ENCODE measurements at places on chromosomes 3 and 15.

DNA sequence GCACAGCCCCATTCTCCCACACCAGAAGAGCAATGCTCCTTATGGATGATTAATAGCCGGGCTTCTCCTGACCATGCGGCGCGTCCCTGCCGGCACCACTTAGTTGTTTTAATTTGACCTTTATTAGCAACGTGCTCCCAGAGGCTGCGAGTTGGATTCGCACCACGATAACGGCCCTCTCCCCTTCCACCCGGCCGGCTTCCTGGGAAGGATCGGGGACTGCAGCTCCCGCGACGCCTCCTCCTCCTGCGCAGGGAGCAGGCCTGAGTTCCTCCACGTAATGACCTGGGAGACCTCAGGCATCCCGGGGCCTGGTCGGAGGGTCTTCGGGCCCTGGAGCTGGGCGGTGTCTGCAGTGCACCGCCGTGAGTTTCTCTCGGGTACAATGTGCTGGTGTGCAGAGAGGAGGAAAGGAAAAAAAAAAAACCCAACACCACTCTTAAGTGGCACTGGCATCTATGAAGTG lies 243.3 kb upstream of the TOPAZ1 start:
- no peak for DNase-seq

DNA sequence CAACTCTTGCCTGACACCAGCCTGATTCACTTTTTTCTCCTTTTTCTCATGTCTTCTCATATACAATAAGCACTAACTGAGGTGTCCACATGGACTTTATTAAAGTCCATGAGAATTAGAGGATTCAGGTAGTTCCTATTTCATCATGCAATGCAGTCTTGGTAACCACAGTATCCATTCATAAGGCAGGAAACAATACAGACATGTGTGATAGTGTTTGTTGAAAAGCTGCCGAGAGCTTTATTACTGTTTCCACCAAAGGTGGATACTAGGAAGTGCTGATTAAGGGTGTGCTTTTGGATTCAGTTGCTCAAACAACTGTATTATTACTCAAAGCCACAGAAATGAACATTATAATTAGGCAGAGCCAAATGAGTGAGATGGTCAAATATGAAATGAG lies 5.3 kb downstream of the CASR start:
- DNase-seq = no peak

DNA sequence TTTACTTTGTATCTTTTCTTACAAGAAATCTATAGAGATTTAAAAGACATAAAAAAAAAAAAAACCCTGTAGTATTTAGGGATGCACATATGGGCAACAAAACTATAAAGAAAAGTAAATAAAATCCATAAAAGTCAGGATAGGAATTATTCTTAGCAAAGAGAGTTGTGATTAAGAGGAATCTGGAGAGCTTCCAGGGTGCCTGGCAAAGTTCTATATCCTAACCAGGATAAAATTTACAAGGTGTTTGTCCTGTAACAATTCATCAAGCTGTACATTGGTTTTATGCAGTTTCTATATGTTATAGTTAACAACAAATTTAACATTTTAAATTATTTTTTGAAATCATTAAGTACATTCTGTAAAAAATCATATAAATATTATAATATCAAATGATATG lies 7.9 kb downstream of the SECISBP2L start:
- peak; percentile 43 for DNase-seq

GRCh38 chr3:123159926-123160635 lies 41.7 kb upstream of the SEC22A start:
- DNase-seq = peak; percentile 25

DNA sequence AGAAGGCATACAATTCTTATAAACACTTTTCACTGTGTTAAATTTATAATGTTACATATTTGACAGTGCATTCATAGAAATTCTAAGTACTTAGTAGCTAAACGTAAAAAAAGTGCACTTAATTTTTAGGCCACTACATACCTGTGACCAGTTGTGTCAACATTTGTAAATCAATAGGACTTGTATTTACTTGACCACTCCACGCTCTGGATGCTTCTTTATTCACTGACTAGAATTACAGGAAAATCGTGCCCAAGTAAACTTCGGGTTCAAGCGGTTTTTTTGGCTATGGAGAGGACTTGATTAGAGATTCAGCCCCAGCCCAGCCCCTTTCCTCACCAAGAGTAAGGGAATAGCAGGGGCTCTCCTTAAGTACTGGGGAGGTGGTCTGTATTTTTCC lies 21.8 kb downstream of the WDR53 start:
- DNase-seq = no peak

- DNase-seq = peak; percentile 11
Measured at GRCh38 chr3:31448035-31448881, 84.5 kb upstream of the STT3B start.

DNA sequence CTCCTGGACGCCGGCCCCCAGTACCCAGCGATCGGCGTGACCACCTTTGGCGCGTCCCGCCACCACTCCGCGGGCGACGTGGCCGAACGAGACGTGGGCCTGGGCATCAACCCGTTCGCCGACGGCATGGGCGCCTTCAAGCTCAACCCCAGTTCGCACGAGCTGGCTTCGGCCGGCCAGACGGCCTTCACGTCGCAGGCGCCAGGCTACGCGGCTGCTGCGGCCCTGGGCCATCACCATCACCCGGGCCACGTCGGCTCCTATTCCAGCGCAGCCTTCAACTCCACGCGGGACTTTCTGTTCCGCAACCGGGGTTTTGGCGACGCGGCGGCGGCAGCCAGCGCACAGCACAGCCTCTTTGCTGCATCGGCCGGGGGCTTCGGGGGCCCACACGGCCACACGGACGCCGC lies 956 bp downstream of the ZIC1 start:
- DNase-seq = no peak

DNA sequence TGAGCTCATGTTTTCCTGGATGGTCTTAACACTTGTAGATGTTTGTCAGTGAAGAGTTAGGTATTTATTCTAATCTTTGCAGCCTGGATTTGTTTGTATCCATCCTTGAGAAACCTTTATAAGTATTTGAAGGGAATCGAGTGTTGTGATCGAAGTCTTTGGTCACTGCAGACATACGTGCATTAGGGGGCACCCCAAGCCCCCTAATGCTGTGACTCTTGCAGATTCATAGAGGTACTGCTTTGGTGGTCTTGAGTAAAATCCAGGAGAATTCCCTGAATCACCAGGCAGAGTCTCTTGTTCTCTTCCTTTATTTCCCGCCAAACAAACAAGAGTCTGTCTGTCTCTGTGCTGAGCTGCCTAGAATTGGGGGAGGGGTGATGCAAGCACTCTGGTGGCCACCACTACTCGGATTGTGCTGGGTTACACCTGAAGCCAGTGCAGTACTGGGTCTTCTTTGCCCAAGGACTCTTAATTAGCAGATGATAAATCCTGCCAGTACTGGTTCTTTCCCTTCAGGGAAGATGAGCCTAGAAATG lies 170.5 kb upstream of the POU1F1 start:
- no peak for DNase-seq

GRCh38 chr3:62672988-62673313 lies 202.3 kb downstream of the CADPS start:
- DNase-seq = no peak

DNA sequence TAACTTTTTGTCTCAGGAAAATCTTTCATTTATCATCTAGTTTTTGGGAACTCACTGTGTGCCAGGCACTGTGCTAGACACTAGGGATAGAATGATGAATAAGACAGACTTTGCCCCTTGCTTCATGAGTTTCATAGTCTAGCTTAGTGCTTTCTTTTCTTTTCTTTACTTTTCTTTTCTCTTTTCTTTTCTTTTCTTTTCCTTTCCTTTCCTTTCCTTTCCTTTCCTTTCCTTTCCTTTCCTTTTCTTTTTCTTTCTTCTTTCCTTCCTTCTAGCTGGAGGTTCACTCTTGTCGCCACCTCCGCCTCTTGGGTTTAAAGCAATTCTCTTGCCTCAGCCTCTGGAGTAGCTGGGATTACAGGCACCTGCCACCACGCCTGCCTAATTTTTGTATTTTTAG lies 172.9 kb downstream of the EDEM1 start:
- DNase-seq = no peak

DNA sequence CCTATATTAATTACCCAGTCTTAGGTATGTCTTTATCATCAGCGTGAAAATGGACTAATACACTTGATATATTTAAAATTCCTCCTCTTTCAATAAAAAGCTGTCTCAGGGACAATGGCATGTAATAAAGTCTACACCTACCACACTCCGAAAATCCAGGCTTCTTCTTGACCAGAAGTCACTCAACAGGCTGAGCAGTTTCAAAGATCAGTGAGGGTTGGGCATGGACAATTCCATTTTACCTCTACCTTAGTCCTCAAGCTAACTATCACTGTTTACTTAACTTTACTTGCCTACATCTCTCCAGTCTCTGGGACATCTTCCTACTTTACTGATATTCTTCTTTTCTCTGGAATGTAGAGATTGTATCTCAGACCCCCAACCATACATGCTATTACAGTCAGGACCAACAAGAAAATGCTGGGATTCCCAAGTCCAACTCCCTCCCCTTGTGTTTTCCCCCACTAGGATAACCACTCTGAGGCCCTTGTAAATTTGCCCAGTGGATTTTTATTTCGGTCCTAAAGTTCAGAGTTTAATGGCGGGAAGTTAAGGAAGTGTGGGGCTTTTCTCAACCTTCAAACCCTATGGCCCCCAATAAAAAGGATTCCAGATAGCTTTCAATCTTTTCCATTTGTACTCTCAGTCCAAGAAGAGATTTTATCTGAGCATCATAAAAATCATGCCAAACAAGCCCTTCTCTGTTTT lies 137.1 kb upstream of the TSC22D2 start:
- DNase-seq = no peak

DNA sequence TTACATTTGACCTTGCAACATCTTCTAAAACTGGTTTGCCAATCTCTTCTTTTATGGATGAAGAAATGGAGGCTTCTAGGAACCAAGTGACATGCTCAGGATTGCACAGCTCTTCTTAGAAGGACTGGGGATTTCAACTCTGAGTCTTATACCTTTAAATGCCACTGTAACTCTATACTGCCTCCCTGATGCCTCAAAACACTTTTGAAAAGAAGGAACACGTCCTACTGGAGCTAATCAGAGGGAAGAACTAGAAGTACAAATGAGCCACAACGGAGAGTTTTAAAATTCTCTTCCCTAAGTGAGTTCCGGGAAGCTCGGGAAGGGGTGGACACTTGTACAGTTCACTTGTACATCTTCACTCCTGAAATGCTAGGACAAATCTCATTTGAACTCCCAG lies 949 bp upstream of the MITF start:
- DNase-seq = peak; percentile 20
